ENCODE measurements at places on chromosomes 12 and 14.

DNA sequence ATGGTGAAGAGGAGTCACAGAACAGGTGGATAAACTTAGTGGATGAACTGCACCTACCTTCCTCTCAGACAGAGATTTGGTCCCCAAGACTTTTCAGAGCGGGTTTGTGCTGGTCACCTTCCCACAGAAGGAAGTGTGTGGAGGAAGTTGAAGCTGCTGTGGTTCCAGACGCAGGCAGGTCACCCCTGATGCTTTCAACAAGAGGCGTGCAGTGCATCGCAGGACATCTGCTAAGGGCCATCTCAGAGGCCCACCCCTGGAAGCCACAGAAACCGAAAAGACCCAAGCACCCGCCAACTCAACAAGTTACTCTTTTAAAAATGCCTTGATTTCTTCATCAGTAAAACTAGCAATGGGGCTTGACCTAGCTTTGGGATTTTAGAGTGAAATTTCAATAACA, 1.0 kb upstream of the GPX2 start:
- no peak for DNase-seq

DNA sequence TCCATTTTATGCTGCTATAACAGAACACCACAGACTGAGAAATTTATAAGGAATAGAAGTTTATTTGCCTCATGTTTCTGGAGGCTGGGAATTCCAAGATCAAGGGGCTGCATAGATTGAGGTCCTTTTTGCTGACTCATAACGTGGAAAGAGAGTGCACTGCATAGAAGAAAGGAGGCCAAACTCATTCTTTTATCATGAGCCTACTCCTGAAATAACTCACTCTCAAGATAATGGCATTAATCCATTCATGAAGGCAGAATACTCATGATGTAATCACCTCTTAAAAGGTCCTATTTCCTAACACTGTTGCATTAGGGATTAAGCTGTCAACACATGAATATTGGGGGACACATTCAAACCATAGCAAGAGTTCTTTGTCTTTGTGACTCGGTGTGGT, 60.0 kb upstream of the FBXO33 start:
- peak; percentile 93 for DNase-seq

GRCh38 chr12:2666846-2667245, 127.9 kb upstream of the FKBP4 start:
- no peak for DNase-seq

GRCh38 chr12:27981874-27982273, 9.3 kb upstream of the PTHLH start:
- DNase-seq: no peak

Measured in retinal pigment epithelial cell (primary cell).